ENCODE measurements at places on chromosomes 3 and 15.

DNA sequence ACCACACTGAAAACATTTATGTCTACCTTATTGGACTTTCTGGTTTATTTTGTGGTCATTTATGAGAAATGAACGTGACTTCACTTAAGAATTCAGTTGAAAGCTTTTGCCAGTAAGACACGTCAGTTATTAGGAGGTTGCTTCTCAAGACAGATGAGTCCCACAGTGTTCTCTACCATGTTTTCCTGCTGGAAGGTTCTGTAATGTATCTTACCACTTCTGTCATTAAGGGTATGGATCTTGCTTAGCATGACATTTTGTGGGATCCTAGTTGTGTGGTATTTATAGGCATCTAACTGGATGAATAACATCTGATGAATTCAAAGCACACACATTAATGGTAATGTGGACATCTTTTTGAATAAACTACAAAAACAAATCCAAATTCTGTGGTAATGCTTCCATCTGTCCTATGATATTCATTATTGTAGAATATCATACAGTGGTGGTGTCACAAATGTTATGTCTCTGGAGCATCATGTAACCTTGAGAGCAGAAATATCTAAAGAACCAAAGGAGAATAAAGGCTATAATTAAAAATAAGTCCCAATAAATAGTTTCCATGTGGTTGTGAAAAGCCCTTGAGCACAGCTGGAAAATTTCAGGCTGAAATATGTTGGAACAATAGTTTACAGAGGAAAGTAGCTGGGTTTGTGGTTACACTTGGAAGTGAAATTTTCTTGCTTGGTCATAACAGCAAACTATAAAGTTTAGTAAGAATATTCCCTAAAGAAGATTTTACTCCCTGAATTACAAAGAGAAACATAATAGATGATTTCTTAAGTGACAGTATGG, 61.5 kb downstream of the C3orf38 start:
- H3K27me3 ChIP-seq = no peaks in the 10 kb centered on the region
- H3K4me1 ChIP-seq = no peaks in the 10 kb centered on the region

DNA sequence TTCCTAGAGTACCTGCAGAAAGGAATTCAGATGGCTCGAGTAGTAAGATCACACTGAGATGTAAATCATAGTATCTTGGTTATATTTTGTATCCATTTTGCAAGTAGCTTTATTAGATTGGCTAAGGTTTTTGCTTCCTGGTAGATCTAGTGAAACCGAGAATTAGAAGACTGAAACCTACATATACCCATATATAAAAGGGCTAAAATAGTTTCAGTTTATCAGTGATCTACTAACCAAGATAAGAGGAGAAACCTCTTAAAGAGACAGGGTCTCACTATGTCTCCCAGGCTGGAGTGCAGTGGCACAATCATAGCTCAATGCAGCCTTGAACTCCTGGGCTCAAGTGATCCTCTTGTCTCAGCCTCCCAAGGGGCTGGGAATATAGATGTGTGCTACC, 135.3 kb downstream of the PCCB start:
- H3K4me3 ChIP-seq = no peak overlapping the region
- no peak for DNase-seq
- H3K36me3 ChIP-seq = peaks cover 2% of the 10 kb centered on the region
- peak overlapping the region; percentile 71 for H3K27ac ChIP-seq
- H3K4me1 ChIP-seq = no peaks in the 10 kb centered on the region

GRCh38 chr15:31997711-31998110, 32.6 kb upstream of the CHRNA7 start:
- H3K4me1 ChIP-seq = no peaks in the 10 kb centered on the region
- peaks cover 24% of the 10 kb centered on the region for H3K27me3 ChIP-seq
- DNase-seq = no peak
- H3K27ac ChIP-seq = no peak overlapping the region
- H3K4me3 ChIP-seq = no peak overlapping the region

DNA sequence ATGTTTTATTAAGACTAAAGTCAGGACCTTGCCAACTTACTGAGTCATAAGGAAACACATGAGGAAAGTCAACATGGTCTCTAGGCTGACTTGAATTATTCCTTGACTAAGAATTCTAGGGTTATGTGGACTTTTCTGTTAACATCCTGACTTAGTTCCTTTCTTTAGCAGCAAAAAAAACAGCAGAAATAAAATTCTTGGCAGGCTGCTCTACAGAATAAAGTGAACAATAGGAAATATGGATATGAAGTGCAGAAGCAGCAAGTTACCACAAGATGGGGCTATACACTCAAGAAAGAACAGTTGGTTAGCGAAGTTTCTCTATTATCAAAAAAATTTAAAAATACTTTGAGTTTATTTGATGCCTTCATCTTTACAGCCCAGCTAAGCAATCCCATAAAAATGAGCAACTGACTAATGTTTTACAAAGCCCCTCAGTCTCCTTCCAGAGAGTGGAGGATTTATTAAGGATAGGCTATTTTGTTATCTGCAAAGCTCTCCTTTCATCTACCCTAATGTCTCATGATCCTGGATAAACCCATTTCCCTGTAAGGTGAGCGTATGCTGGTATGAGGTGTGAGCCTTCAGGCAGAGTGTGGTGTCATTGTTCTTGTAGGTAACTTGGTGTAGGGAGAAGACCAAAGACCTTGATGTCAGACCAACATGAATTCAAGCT, 23.1 kb upstream of the MCCC1 start:
- no peak overlapping the region for H3K4me3 ChIP-seq
- peak; percentile 11 for DNase-seq
- no peaks in the 10 kb centered on the region for H3K4me1 ChIP-seq
- H3K27me3 ChIP-seq = peaks cover 6% of the 10 kb centered on the region
- H3K36me3 ChIP-seq = no peaks in the 10 kb centered on the region

GRCh38 chr3:78986416-78987101, 781.2 kb downstream of the ROBO1 start:
- H3K27ac ChIP-seq = no peak overlapping the region
- no peaks in the 10 kb centered on the region for H3K4me1 ChIP-seq
- no peaks in the 10 kb centered on the region for H3K36me3 ChIP-seq

DNA sequence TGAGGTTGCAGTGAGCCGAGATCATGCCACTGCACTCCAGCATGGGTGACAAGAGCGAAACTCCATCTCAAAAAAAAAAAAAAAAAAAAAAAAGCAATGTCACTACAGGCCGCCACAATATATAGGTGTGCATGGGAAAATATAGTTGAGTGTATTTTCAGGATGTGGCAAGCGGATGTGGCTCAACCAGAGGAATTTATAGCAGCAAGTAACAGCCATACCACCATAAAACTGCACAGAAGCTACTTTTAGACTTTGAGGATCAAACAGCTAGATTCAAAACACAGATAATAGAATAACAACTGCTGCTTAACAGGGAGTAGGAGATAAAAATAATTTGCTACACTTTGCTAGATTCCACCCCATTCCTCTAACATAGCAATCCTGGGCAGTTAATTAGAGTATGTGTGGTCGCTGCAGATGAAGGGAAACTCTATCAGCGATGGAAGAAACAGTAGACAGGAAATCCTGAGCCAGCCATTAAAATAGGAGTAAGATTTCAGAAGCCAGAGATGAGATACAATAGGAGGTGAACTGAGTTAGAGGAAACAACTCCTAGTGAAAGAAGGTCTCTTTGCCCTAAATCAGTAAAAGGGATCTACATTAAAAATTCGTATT, 318.7 kb upstream of the STT3B start:
- H3K36me3 ChIP-seq = no peaks in the 10 kb centered on the region
- H3K27me3 ChIP-seq = no peaks in the 10 kb centered on the region
- no peak for DNase-seq

GRCh38 chr15:37339856-37340255, 239.5 kb upstream of the MEIS2 start:
- no peak overlapping the region for H3K27ac ChIP-seq
- no peak overlapping the region for H3K4me3 ChIP-seq
- H3K36me3 ChIP-seq = peaks cover 3% of the 10 kb centered on the region
- DNase-seq = no peak
- no peaks in the 10 kb centered on the region for H3K27me3 ChIP-seq

DNA sequence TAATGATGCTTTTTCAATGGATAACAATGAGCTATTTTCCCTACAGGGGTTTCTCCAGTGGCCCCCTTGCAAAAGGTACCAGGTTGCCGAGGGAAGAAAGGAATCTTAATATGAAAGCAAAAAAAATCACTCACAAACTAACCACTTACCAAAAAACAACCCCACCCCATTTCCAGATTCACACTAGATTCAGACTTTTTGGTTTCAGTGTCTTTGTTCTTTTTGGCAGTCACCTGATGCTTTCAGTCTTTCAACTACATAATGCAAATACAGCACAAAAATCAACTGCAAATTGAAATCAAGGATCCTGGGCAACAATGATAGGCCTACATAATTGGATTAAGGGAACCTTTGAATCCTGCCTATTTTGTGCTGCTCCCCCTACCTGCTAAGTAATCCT, 71.1 kb upstream of the RAP2B start:
- no peak overlapping the region for H3K27ac ChIP-seq
- no peaks in the 10 kb centered on the region for H3K36me3 ChIP-seq
- H3K4me3 ChIP-seq = no peak overlapping the region

- no peak overlapping the region for H3K27ac ChIP-seq
- DNase-seq = no peak
- H3K4me3 ChIP-seq = no peak overlapping the region
- H3K4me1 ChIP-seq = no peaks in the 10 kb centered on the region
- peaks cover 42% of the 10 kb centered on the region for H3K27me3 ChIP-seq
- no peaks in the 10 kb centered on the region for H3K36me3 ChIP-seq
These were observed 359.8 kb upstream of the C2CD4B start for GRCh38 chr15:62524848-62525247.

DNA sequence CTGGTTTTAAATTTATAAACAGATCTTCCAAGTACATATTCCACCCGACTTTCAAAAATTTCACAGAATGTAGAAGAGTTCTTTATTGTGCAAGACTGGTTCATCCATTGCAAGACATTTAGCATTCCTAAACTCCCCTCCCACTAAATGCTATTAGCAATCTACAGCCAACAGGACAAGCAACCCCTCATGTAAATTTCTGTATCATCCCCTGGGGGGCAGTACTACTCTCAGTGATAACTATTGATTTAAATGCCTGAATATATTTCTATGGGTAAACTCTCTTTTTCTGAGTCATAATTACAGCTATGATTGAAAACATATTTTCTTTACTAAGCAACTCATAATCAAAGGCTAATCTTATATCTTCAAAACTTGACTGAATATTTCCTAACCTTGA, 10.7 kb upstream of the SLC15A2 start:
- H3K27me3 ChIP-seq = no peaks in the 10 kb centered on the region
- H3K27ac ChIP-seq = no peak overlapping the region
- no peaks in the 10 kb centered on the region for H3K4me1 ChIP-seq
- no peak for DNase-seq

- peak overlapping the region; percentile 82 for H3K4me3 ChIP-seq
- peak overlapping the region; percentile 90 for H3K27ac ChIP-seq
- H3K27me3 ChIP-seq = no peaks in the 10 kb centered on the region
- DNase-seq = no peak
These were observed 19.1 kb downstream of the SLC12A6 start for GRCh38 chr15:34318277-34319079.

GRCh38 chr15:89528757-89529352, 32.5 kb upstream of the RHCG start:
- peaks cover 7% of the 10 kb centered on the region for H3K27me3 ChIP-seq
- no peak for DNase-seq
- H3K4me1 ChIP-seq = no peaks in the 10 kb centered on the region
- H3K36me3 ChIP-seq = no peaks in the 10 kb centered on the region
- no peak overlapping the region for H3K4me3 ChIP-seq

GRCh38 chr3:64584179-64584578, 103.6 kb downstream of the ADAMTS9 start:
- H3K27ac ChIP-seq = no peak overlapping the region
- DNase-seq = no peak
- no peaks in the 10 kb centered on the region for H3K4me1 ChIP-seq
- no peaks in the 10 kb centered on the region for H3K27me3 ChIP-seq
- H3K4me3 ChIP-seq = no peak overlapping the region
